Activated CD8-positive, alpha-beta T cell treated with anti-CD3 and anti-CD28 coated beads, Interleukin-2, amount 10 ng/mL, durations not matched to agents 7 days and 5 days (primary cell): ENCODE measurements at places on chromosomes 2 and 18. TPM values are rescaled to one million over a fixed set of nuclear protein-coding genes. Genes with fewer than 3 reads are reported as not detected.

GRCh38 chr2:240200230-240201051 lies 60.0 kb upstream of the OTOS start:
- no peak overlapping the region for H3K4me3 ChIP-seq
- peaks cover 9% of the 10 kb centered on the region for H3K27me3 ChIP-seq
- DNase-seq = no peak
- no peak overlapping the region for H3K27ac ChIP-seq
- H3K36me3 ChIP-seq = no peaks in the 10 kb centered on the region

GRCh38 chr2:214519258-214519818 lies 108.5 kb downstream of the VWC2L start:
- no peak overlapping the region for H3K27ac ChIP-seq
- H3K36me3 ChIP-seq = no peaks in the 10 kb centered on the region
- H3K27me3 ChIP-seq = no peaks in the 10 kb centered on the region
- no peak for DNase-seq
- H3K4me1 ChIP-seq = no peaks in the 10 kb centered on the region

The RGPD4 gene
- not detected for total RNA-seq

The MRPL30 gene
- total RNA-seq = 23.3 TPM

- H3K36me3 ChIP-seq = no peaks in the 10 kb centered on the region
- no peak overlapping the region for H3K4me3 ChIP-seq
- H3K4me1 ChIP-seq = no peaks in the 10 kb centered on the region
- H3K27me3 ChIP-seq = no peaks in the 10 kb centered on the region
Measured at GRCh38 chr2:188305271-188305670, 13.6 kb downstream of the GULP1 start.

The D2HGDH gene
- total RNA-seq = 28.0 TPM
